ENCODE measurements at places on chromosomes 6 and 20. TPM values are rescaled to one million over a fixed set of nuclear protein-coding genes. Genes with fewer than 3 reads are reported as not detected.

MDFI gene
- not detected for total RNA-seq

GRCh38 chr20:13029687-13030375 is 21.1 kb downstream of the SPTLC3 start:
- no peaks in the 10 kb centered on the region for H3K36me3 ChIP-seq
- H3K4me1 ChIP-seq = no peaks in the 10 kb centered on the region
- DNase-seq = no peak
- no peak overlapping the region for H3K4me3 ChIP-seq
- H3K27ac ChIP-seq = no peak overlapping the region
- no peaks in the 10 kb centered on the region for H3K27me3 ChIP-seq

- H3K27ac ChIP-seq = no peak overlapping the region
- H3K4me1 ChIP-seq = no peaks in the 10 kb centered on the region
- H3K36me3 ChIP-seq = no peaks in the 10 kb centered on the region
- DNase-seq = no peak
- no peak overlapping the region for H3K4me3 ChIP-seq
- H3K27me3 ChIP-seq = no peaks in the 10 kb centered on the region
These were observed 149.1 kb upstream of the FAM83B start for GRCh38 chr6:54697424-54697823.

ZSCAN12 gene
- 11.4 TPM for total RNA-seq
